WTC11 (cell line): ENCODE measurements at places on chromosomes 12 and 14. TPM values are rescaled to one million over a fixed set of nuclear protein-coding genes. Genes with fewer than 3 reads are reported as not detected.

Gene LMNTD1
- total RNA-seq, result not detected in 3 replicates

DNA sequence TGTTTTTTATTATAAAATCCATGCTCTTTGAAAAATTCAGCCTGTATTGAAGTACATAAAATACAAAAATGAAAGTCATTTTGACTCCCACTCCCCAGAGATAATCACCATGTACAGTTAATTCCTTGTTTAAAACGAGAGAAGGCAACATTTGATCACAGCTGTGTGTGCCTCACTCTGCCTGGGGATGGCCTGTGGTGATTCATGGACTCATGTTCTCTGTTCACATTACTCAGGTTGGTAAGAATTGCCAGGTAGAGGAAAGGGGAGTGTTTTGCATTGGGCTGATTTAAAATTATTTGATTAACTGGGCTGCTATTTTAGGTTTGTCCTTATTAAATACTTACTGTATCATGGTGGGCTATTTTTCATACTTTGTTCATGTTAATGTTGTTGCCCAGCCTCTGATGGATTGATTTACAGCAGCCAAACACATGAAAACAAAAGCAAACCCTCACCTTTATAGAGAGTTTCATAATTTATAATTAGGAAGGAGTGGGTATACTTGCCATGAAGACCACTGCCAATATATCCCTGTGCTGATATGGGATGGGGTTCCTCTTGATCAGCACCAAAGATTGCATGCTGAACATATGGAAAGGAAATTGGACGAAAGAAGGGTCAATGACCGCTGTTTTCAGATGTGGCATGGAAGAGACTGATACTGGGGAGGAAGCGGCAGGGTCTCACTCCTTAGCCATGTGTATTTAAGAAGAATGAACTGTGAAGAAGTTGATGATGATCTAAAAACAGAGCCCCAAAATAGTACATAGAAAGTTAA lies 3.0 kb downstream of the ZBTB1 start:
- H3K27ac ChIP-seq, result peak overlapping the region; percentile 47; the same call in 1 of the 2 replicates
- no peak for DNase-seq
- no peaks in the 10 kb centered on the region for H3K27me3 ChIP-seq
- peak overlapping the region; percentile 32; the same call in 1 of the 2 replicates for H3K4me3 ChIP-seq

Gene SLC6A13
- 0.21 to 0.55 TPM (median 0.37 TPM) in 3 replicates for total RNA-seq

DNA sequence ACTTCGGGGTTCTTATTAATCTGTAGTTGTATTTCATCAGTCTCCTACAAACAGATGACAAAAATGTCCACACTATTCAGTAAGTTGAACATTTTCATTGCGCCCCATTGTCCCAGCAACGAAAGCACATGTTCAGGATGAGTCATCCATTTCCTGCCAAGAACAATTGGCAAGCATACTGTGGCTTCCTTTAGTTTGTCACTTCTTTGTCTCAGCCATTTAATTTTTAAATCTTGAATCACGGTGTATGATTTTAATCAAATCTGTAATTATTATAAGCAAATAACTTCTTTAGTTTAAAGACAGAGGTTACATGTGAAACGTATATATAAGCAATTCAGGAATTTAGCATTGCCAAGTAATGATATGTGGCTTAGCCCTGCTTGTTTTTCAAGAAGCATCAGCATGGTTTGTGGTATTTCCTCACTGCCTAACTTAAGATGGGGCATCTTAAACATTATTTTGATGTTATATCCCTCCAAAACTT lies 211.3 kb upstream of the KRR1 start:
- H3K27ac ChIP-seq, result no peak overlapping the region
- peaks cover 71% of the 10 kb centered on the region for H3K4me1 ChIP-seq
- no peak for DNase-seq
- no peak overlapping the region for H3K4me3 ChIP-seq
- H3K27me3 ChIP-seq, result peaks cover 31% of the 10 kb centered on the region

DNA sequence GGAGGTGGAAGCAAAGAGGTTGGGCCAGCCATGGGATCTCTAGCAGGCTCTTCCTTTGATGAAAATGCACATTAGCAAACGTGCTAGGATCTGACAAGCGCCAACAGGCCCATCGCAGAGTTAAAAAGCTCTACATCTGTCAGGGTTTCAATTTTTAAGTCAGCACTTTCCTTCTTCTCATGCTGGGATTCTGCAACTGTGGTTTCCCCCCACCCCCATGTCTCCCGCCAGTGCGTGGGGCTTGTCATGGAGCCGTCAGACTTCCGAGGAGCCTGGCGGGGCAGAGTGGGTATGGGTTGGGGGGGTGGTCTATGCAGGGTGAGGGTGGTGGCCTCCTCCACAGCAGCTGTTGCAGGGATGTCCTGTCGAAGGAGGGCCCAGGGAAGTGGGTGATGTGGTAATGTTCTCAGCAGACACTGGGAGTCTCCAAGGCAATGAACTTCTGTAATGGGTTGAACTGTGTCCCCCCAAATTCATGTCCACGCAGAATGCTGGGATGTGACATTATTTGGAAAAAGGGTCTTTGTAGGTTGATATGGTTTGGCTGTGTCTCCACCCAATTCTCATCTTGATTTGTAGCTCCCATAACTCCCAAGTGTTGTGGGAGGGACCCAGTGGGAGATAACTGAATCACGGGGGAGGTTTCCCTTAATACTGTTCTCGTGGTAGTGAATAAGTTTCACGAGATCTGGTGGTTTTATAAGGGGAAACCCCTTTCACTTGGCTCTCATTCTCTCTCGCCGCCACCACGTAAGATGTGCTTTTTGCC lies 115.2 kb upstream of the MAP1LC3B2 start:
- no peak overlapping the region for H3K27ac ChIP-seq
- H3K4me3 ChIP-seq, result no peak overlapping the region
- DNase-seq, result no peak
- no peaks in the 10 kb centered on the region for H3K36me3 ChIP-seq
- peaks cover 14% of the 10 kb centered on the region for H3K4me1 ChIP-seq

GRCh38 chr12:56631790-56632700 lies 1.9 kb upstream of the BAZ2A start:
- peak overlapping the region; percentile 72 for H3K27ac ChIP-seq
- H3K4me1 ChIP-seq, result peaks cover 58% of the 10 kb centered on the region
- no peaks in the 10 kb centered on the region for H3K36me3 ChIP-seq
- peak overlapping the region; percentile 97 for H3K4me3 ChIP-seq

GRCh38 chr12:46450279-46450748 lies 77.7 kb upstream of the SLC38A2 start:
- H3K36me3 ChIP-seq, result peaks cover 9% of the 10 kb centered on the region; the same call in 1 of the 2 replicates
- H3K4me1 ChIP-seq, result peaks cover 34% of the 10 kb centered on the region
- no peak for DNase-seq
- no peak overlapping the region for H3K27ac ChIP-seq

GRCh38 chr14:97776890-97777558 lies 979.8 kb downstream of the VRK1 start:
- H3K4me3 ChIP-seq, result no peak overlapping the region
- H3K4me1 ChIP-seq, result no peaks in the 10 kb centered on the region
- DNase-seq, result no peak
- H3K36me3 ChIP-seq, result no peaks in the 10 kb centered on the region
- H3K27me3 ChIP-seq, result no peaks in the 10 kb centered on the region

DNA sequence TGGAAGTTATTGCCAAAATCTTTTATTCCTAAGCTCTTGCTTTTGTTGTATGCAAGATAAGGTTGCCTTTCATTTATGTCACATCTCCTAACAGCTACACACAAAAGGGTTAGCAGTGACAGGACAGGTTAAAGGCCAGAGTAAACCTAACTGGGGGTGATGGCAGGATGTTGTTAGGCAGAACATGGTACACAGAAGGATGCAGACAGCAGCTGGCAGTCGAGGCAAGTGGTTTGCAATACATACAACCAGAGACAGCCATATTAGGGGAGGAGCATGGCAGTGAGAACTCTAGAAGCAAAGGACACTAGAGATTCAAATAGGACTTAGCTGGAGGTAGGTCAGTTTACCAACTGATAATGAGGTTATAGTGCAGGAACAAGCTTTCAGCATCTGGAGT lies 2.7 kb upstream of the ABCD2 start:
- no peak for DNase-seq
- no peak overlapping the region for H3K27ac ChIP-seq
- H3K27me3 ChIP-seq, result peaks cover 7% of the 10 kb centered on the region
- H3K36me3 ChIP-seq, result no peaks in the 10 kb centered on the region

Gene CCDC85C
- total RNA-seq, result 28.7 to 35.8 TPM (median 30.4 TPM) in 3 replicates
